Astrocyte of the hippocampus (primary cell): ENCODE measurements at places on chromosomes 16 and 17.

GRCh38 chr17:46745376-46745775, 73.1 kb downstream of the WNT3 start:
- DNase-seq, result no peak

GRCh38 chr17:4986403-4986802, 1.1 kb downstream of the CAMTA2 start:
- no peak for DNase-seq

GRCh38 chr16:19118938-19119431, 5.2 kb downstream of the ITPRIPL2 start:
- peak; percentile 94 for DNase-seq

GRCh38 chr17:35257208-35257659, 14.4 kb downstream of the SLFN5 start:
- DNase-seq, result peak; percentile 79

DNA sequence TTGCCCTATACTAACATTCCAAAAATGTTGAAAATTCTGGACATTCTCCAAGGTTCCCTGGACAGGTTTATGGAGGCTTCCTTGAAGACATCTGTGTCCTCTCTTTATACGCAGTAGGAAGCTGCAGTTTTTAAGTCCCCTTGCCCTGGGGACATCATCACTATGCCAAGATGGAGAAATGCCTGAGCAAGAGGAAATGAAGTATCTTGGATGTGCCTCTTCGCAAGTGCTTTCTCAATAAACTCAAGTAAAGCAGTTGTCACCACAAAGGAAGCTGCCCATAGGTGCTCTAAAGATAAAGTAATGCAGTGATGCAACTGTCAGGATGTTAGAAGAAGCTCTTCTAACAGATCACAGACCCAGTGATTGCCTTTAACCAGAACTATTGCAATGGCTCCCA, 71.0 kb downstream of the CDYL2 start:
- no peak for DNase-seq

GRCh38 chr17:45294506-45294905, 22.3 kb downstream of the MAP3K14 start:
- peak; percentile 95 for DNase-seq

- no peak for DNase-seq
Measured at GRCh38 chr17:71989117-71989516, 131.7 kb upstream of the SOX9 start.

- no peak for DNase-seq
Measured at GRCh38 chr16:54110016-54110981, 176.3 kb downstream of the IRX3 start.

GRCh38 chr16:49643429-49644144, 212.3 kb downstream of the ZNF423 start:
- DNase-seq, result peak; percentile 85

DNA sequence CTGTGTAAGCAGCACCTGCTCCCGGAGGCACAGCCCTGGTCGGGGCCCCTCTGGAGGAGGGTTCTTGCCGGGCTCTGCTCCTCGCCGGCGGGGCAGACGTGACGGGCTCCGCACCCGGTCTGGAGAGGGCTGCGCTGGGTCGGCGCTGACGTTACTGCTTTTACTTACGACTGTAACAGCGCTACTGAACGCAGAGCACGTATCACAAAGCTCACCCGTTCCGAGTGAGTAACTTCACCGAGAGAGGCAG, 1.3 kb upstream of the RAB40C start:
- DNase-seq, result peak; percentile 76

- DNase-seq, result peak; percentile 58
Measured at GRCh38 chr17:80491478-80492342, 15.3 kb upstream of the NPTX1 start.

- peak; percentile 87 for DNase-seq
Measured at GRCh38 chr16:71474864-71475263, 12.8 kb upstream of the ZNF23 start.

DNA sequence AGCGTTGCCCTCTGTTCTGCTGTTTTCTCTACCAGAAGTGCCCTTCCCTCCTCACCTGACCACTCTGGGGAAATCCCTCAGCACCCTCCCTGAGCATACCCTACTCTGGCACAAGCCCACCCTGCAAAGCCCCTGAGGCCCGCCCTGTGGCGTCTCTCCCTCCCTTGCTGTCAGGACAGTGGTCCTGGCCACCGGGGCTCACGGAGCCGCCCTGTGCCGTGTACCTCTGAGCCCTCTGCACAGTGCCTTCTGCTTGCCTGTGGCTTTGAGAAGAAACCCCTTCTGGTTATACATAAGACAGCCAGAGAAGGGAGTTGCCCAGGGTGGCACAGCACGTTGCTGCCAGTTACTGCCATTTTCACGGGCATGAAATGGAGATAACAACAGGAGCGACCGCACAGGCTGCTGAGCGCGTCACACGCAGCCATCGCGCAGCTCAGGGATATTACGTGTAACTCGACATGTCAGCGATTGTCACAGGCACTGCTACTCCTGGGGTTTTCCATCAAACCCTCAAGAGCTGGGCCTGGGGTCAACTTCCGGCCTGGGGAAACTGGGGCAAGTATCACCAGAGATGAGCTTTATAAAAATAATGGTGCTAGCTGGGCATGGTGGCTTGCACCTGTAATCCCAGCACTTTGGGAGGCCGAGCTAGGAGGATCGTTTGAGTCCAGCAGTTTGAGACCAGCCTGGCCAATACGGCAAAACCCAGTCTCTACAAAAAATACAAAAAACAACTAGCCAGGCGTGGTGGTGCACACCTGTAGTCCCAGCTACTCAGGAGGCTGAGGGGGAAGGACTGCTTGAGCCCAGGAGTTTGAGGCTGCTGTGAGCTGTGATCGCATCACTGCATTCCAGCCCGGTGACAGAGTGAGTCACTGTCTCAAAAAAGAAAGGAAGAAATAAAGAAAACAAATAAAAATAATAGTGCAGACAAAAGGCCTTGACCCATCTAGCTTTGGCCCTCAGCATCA, 14.8 kb downstream of the SCGB1C2 start:
- peak; percentile 7 for DNase-seq

DNA sequence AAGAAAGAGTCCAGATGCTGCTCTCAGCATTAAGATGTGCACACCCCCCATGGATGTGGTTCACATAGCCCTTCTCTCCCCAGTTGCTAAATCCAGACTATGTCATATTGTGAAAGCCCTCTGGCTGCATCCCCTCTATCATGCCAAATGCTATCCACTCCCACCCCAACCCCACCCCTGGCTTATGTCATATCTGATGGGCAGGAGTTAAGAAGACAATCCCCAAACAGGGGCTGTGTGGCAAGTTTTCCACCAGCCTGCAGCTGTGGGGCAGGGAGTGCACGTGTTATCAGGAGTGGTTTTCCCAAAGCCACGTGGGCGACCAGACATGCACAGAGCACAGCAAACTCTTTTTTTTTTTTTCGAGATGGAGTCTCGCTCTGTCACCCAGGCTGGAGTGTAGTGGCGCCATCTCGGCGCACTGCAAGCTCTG, 10.0 kb downstream of the FAM117A start:
- no peak for DNase-seq

DNA sequence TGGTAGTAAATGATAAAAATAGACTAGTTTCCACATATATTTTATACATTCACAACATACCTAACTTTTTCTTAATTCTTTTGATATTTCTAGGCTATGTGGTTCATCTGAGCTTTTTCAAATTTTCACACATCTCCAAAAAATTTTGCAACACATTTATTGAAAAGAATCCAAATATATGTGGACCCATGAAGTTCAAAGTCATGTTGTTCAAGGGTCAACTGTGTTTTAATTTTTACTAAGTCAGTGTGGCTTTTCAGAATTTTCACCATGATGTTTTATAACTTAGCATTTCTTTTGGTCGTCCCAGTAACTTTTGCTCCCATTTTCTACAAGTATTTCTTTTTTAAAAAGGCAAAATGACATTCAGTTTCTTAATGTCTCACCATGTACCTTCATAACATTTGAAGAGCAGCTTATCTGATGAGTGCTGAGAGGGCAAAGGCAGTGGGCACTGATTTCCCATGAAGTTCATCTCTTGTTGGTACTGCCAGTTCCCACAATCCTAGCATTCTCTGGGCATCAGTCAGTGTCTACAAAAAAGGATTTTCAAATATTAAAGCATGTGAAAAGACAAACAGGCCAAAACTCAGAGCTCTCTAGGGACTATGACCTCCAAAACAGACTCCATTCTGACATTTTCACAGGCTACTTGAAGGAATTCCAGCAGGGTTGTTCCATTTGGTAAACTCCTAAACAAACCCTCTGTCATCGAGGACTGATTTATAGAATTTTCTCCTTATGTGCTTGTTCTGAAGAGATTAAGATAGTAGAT, 80.3 kb downstream of the MRTFB start:
- DNase-seq, result peak; percentile 14

DNA sequence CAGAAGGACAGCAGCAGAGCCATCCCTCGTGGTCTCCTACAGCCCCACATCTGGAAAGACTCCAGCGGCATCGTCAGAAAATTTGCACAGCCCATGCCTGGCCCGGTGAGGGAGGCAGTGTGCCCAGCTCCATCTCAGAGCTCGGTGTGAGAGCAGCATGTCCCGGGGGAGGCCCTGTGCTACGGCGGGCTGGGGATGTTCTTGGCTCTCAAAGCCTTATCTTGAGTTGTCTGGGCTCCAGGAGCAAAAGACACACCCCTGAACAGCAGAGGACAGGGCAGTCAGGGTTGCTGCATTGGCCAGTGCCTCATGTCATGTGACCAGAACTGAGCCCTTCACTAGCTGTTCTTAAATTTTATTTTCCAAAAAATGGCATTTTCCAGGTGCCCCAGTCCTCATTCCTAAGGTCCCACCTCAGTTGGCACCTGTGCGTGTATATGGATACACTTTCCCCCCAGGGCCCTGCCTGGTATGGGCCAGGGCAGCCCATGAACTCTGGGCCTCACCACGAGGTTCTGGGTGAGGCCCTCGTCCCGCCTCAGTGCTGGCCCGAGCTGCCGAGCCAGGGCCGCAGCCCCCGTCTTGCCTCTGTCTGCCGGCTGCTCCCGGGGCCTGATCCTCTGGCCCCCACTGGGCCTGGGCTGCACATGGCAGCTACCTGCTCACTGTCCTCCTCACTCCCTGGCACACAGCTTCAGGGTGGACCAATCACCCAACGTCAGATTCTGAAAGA, 3.0 kb downstream of the NUDT16L1 start:
- DNase-seq, result no peak

GRCh38 chr16:49382916-49383315, 9.3 kb downstream of the C16orf78 start:
- DNase-seq, result no peak

DNA sequence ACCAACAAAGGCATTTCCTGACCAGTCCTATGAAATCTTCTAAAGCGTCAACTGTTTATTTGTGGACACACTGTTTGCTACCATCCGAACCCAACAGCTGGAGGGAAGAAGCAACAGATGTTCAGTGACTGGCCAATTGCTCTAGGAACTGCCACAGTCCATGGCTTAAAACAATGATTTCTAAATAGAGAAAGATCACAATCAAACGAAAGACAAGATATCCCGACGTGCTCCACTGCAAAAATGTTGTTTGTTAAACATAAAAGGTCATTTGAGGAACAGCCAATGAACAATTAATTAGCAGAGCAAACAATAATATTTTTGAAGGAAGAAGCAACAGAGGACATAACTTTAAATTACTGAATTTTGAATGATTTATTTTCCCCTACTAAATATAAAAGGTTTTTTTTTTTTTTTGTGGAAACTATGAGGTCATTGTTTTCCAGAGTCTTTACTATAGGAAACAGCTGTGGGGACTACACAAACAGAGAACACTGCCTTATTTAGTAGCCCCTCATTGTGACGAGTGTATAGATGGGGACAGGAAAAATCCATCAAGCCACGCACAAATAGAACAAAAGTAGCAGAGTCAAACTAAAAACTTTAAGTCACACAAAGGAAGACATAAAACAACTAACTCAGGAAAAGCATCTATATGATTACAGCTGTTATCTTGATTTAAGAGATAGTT, 17.2 kb downstream of the USP31 start:
- no peak for DNase-seq

DNA sequence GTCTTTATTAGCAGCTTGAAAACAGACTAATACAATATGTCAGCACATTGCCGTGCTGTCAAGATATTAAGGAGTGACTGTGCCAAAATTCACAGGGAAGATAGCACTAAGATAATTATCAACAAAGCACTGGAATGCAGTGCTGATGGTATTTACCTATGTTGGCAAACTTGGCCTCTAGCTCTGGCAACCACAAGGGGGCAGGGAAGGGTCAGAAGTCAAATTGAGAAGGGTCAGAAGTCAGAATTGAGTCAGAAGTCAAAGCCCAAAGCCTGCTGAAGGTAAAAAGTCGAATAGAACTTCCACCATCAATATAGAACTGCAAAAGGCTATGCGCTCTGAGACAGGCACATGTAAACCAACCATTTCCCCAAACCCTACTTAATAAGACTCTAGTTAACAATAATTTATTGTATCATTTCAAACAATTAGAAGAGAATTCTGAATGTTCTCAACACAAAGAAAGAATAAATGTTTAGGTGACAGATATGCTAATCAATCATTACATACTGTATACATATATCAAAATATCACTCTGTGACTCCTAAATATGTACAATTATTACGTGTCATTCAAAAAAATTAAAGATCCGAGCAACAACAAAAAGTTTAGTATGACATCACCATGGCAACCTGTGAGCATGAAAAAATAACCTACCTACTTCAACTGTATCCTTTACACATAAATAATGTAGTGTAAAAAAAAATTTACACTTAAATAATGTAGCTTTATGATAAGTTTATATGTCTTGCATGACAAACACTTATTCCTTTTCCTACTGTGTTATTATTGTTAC, 916.1 kb downstream of the KCNJ2 start:
- DNase-seq, result no peak

DNA sequence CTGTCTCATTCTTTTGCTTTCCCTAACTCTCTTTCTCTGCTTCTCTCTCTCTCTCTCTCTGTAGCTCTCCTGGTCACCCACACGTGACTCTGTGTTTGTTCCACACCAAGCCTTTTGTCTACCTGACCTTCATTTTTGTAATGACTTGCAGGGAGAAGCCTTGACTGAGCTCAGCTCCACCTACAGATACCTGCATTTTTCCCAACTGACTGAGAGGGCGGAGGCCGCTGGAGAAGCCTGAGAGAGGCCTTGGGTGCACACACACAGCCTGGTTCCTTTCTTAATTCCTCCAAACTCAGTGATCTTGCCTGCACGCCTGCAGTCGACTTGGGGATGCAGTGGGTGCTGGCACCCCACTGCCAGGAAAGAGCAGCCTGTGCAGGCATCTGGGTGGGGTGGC, 68.8 kb downstream of the LYRM1 start:
- DNase-seq, result no peak

DNA sequence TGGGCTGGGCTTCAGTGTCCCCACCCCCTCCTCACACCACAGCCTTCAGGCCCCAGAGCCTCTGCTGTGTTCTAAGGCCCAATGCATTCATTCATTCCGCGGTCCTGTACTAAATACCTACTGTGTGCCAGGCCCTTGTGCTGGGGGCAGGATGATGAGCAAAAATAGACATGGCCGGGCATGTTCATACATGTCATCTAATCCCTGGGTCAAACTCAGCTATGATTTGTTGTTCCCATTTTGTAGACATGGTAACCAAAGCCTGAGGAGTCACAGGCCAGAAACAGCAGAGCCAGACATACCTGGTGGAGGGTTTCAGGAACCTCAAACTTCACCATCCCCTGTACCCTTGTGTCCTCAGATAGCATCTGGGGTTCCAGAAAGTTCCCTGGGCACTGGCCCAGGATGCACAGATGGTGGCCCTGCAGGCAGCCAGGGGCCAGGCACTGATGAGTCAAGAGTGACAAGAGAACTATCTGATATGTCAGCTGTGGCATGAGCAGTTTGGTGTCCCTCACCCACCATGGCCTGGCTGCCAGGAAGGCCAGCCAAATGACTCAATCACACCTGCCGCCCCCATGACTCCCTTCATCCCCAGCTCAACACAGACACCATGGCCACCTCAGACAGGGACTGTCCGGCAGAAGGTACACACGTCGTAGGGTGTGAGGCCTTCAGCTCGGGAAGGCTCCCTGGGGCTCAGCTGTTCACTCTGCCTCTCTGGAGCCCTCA, 2.7 kb upstream of the RRAD start:
- peak; percentile 25 for DNase-seq
